ENCODE measurements at places on chromosomes 7 and 10. TPM values are rescaled to one million over a fixed set of nuclear protein-coding genes. Genes with fewer than 3 reads are reported as not detected.
A peak's percentile ranks its signal among the peaks of the same experiment; 100 is the strongest.

DNA sequence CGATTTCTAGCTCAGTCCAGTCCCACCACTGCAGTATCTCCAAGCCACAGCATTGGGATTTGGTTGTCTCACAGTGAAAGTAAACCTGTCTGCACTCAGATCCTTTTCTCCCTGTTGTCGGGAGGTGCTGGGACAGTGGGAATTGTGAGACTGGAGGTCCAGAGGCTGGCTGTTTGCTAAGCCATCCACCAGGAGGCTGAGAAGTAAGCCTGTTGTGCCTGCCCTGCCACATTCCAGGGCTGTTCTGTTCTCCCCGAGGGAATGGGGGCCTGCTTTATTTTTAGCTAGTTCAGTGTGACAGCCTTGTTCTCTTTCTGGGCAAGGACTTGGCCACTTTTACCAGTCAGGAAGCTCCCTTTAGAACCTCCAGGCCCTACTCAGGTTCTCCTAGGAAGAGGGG lies 54.9 kb downstream of the HK1 start:
- DNase-seq = peak; percentile 72

DNA sequence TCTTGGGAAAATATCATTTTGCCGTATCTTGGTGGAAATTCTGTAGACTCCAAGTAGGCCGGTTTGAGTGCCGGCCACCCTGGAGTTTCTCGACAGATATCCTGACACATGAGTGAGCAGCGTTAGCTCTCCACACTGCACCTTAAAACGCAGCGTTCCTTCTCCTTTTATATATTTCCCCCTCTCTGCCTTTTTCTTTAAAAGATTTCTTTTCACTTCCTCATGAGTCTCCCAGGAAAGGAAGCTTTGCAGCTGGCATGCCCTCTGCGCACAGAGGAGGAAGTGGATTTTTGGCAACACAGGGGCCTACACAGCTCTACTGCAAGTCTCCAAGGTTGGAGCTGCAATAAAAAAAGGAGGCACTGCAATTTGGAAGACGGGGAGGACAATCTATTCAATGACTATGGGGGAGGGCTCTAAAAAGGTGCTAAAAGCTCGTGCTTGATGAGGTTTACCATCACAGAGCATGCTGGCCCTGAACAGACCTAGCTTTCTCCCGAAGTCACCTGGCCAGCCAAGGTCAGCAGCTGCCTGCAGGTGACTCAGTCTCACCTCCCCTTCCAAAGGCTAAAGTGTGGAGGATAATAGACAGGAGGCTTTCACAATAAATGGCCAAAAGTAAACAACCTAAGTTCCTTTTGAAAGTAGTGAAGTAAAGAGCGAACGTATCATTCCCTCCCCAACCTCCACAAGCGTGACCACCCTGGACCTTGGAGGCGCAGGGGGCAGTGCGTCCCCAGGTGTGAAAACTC lies 252.8 kb downstream of the ZMYND11 start:
- DNase-seq = no peak

- no peak for DNase-seq
Observed at GRCh38 chr10:16943295-16944285, 126.4 kb upstream of the RSU1 start.

DNA sequence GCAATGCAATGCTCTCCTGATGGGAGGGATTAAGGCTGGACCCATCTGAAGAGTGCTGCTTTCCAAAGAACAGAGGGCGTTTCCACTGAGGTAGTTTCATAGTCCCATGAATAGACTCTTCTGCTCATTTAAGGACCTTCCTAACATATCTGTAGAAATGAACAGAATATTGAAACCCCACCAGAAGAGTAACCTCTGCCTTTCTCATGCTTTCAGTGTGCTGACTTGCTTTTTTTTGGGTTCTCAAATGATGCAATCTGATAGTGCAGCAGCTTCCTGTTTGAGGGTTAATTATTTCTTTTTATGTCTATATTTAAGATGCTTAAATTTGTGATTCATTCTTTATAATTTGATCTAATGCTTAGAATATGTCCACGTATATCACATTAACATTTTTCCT lies 82.2 kb downstream of the GATA3 start:
- DNase-seq = no peak

DNA sequence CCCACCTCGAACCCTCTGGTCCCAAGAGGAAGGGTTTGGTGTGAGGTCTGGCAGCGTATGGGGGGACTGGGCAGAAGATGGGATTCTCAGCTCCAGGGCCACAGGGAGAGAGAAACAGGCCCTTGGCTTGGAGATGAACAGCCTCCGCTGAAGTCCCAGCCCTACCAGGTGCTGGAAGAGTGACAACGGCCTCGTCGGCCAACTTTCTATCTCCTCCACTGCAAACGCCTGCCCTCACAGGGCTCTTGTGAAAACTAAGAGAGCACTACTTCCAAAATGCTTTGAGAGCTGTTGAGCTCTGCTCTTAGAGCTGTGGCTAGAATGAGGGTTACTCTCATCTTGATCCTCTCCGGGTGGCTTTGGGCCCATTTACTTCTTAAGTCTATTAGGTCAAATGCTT lies 63.5 kb downstream of the AFAP1L2 start:
- DNase-seq = no peak

GRCh38 chr7:36755484-36755883 lies 31.2 kb upstream of the AOAH start:
- no peak for DNase-seq

DNA sequence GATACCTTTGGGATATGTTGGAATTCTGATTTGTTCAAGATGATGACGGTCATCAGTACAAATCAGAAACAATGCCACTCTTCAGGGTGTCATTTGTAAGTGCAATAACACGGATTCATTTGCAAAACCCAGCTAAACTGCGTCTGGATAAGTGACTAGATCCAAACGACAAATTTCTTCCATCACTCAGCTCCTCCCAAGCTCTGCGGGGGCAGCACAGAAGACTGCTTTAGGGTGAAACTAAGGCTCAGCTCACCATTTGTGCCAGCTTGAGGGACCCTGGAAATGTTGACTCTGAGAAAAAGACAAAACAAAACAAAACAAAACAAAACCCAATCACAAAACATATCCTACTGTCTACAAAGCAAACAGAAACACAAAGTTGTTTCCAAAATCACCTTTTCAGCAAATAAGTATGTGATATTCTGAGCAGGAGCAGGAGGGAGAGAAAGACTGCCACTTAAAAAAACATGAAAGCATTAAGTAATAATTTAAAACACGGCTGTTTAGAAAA lies 8.0 kb downstream of the EVX1 start:
- no peak for DNase-seq

DNA sequence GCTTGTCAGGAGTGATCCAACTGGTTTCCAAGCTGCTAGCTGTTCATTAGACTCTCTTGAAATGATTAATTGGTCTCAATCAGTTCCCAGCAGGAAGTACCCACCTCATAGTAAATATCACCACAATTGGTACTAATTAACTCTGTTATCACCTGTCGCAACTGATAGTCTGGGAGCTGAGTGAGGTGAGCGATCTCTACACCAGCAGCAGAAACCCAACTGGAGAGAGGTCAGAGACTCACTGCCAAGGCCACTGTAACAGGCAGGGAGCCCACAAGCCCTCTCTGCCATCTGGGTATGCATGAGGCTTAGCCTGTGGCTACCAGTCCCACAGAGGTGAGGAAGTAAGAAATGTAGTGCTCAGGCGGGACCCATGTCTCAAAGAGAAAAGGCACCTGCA lies 245.5 kb downstream of the DYNC1I1 start:
- no peak for DNase-seq

GRCh38 chr10:88866454-88866853 lies 13.6 kb upstream of the STAMBPL1 start:
- DNase-seq = no peak

DNA sequence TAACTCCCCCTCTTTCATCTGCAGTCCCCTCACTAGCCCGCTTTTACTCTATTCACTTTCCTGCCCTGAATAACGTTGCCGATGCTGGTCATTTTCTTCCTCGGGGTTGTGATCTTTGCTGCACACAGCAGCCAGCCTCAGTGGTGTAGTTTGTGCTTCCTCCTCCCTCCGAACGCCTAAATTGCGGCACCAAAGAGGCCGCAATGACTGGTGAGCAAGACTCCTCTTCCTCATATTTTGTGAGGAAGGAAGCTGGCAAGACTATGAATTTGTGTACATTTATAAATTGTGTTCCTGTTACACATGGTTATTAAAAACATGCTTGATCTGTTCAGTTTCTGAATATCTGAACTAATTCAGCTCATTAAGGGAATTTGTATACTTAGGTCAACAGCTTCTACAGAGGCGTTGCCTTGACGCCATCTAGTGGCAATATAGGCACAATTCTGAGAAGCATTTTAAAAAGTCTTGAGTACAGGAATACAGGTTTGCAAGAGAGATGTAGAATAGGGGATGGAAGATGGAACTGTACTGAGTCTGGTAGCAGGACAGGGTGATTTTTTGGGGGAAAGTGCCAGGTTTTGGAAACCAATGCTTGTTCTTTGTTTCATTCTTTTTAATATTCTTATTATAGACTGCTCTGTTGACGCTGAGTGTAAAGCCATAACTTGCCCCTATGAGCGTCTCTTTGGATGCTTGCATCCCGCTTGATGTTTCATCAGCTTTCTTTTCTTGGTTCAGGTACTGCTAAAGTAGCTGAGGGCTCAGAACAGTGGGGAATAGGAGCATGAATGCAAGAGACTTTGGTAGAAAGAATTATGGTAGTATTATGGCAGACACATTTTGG lies 4.1 kb upstream of the TAS2R5 start:
- DNase-seq = peak; percentile 60

GRCh38 chr10:124700293-124701037 lies 43.7 kb downstream of the FAM53B start:
- DNase-seq = no peak

GRCh38 chr7:28411876-28412662 lies at the start of gene CREB5:
Gene CREB5 (plus strand): TSS chr7:28412518. CDS start chr7:28412915, 397 bp downstream.
- no peak for DNase-seq

- DNase-seq = no peak
Observed at GRCh38 chr10:21396889-21397288, 128.6 kb downstream of the SKIDA1 start.

GRCh38 chr10:86863484-86863842 lies 94.0 kb downstream of the MMRN2 start:
- no peak for DNase-seq

GRCh38 chr7:155466814-155467733 lies 9.1 kb downstream of the EN2 start:
- no peak for DNase-seq

DNA sequence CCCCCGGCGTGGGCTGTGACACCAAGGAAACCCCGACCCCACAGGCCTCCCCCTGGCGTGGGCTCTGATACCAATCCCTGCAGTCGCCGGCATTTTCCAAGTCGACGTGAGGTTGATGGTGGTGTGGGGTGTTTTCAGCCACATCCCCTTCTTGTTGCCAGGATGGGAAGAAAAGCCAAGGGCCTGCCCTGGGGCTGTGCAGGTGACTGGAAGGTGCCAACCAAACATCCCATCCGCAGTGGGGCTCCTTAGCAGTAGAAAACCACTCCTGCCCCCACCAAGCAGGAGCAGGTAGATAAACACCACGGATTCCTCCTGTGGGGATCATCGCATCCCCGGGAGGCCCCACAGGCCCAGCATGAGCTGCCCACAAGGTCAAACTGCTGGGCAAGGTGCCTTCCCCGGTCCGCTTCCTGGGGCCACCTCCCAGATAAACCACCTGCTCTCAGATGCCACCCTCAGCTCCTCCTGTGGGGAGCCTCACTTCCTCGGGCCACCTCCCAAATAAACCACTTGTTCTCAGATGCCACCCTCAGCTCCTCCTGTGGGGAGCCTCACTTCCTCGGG lies 88.5 kb upstream of the DIP2C start:
- no peak for DNase-seq

DNA sequence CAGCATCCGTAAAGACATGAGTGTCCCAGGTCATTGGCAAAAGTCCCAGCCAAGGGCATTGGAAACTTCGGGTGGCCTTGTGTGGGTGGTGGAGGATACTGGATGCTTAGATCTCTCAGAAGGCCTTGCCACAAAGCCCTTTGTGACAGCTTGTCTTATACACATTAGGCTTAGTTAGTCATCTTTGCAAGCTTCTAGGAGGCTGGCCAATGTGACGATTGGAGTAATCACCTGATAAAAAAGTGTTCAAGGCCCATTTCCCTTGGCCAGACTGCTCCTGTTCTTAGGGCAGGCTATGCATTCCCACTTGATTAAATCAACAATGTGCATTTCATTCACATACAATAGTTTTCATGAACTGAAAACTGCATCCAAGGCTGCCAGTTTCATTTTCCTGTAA lies 26.9 kb downstream of the NPS start:
- DNase-seq = no peak

- no peak for DNase-seq
Observed at GRCh38 chr10:90712529-90712928, 145.3 kb downstream of the HTR7 start.

GRCh38 chr7:142646386-142647140 lies 102.7 kb upstream of the PRSS1 start:
- no peak for DNase-seq

GRCh38 chr7:149727899-149728476 lies 45.4 kb downstream of the ZNF467 start:
- DNase-seq = no peak

- peak; percentile 18 for DNase-seq
Observed at GRCh38 chr10:3978174-3978573, 193.2 kb upstream of the KLF6 start.

- no peak for DNase-seq
Observed at GRCh38 chr7:27670676-27671075, 8.0 kb upstream of the HIBADH start.

TRPV6 gene
- not detected for total RNA-seq

NRG3 gene
- total RNA-seq = not detected

PRPS1L1 gene
- not detected for total RNA-seq

FAM24B gene
- 2.9 TPM for total RNA-seq

SLC18A2 gene
- total RNA-seq = under 0.01 TPM

SAP25 gene
- total RNA-seq = 0.32 TPM

CFAP58 gene
- total RNA-seq = 0.64 TPM

TMEM213 gene
- total RNA-seq = not detected

PLCE1 gene
- total RNA-seq = 0.32 TPM

FMC1 gene
- total RNA-seq = 13.4 TPM

SPACDR gene
- not detected for total RNA-seq

Measured in fibroblast of villous mesenchyme (primary cell).